ENCODE measurements at places on chromosomes 12 and 14.

GRCh38 chr12:31002999-31003398 lies 70.7 kb upstream of the DDX11 start:
- no peak for DNase-seq

DNA sequence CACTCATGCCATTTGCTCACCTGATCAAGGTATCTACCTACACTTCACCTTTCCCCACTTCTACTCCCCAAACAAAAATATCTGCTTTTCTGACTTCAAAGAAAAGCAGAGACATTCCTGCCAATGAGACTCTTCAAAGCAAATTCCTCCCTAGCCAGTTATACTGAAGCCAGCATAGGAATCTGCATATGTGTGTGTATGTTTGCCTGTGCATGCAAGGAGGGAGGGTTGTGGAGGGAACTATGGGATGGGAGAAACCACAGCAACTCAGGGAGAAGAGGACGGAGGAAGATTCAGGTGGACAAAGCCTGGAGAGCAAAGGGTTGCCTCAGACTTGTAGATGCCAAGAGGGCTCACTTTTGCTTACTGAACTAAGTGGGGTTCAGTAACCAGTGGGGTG lies 26.4 kb upstream of the VDR start:
- no peak for DNase-seq

GRCh38 chr12:95182868-95183415 lies 34.3 kb downstream of the FGD6 start:
- DNase-seq = no peak

GRCh38 chr14:74634964-74635363 lies 22.9 kb upstream of the LTBP2 start:
- no peak for DNase-seq

GRCh38 chr12:95218150-95219133 lies 835 bp downstream of the VEZT start:
- peak; percentile 67 for DNase-seq

DNA sequence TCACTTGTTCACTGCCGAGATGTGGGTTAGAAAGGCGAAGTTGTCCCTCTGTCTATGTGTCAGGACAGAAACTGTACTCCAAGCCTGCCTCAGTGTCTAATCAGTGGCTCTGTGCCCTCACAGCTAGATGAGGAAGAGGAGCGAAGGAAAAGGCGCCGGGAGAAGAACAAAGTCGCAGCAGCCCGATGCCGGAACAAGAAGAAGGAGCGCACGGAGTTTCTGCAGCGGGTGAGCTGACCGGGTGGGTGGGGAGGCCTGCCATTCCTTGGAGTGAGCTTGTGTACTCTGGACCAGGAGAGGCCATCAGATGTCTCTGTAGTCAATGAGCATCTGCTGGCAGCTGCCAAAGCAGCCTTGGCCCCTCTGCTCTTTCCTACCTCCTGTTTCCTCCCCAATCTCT lies 33.5 kb downstream of the JDP2 start:
- DNase-seq = no peak

DNA sequence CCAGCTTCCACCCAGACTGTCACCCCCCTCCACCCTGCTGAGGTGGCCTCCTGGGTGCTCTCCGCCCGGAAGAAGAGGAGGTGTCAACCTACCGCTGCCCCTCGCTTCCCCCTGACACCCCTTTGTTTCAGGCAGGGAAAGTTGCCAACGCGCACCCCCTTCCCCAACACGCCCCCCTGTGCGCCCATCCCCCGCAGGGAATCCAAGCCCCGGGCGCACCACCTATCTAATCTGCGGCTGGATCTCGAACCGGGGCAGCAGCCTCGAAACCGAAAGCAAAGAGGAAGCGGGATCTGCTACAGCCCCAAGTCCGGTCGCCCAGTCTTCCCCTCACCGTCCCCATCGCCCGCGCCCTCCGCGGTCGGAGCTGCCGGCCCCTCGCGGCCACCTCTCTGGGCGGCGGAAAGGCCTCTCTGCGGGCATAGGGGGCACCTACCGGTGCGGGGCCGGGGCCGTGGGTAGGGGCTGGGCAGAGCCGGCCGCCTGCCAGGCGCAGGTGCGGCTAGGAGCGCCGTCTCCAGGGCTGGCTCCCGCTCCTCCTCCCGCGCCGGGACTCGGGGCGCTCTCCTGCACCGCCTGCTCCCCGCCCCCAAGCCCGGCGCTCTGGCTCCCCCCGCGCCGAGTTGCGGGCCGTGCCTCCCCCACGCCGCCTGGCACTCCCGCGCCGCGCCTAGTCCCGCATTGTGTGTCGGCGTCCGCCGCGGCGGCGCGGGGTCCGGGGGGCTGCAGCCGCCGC lies 18.3 kb upstream of the PLEKHH1 start:
- DNase-seq = no peak

GRCh38 chr12:7221486-7221885 lies 32.0 kb downstream of the PEX5 start:
- DNase-seq = no peak

- no peak for DNase-seq
These were observed 204.3 kb upstream of the FRMD6 start for GRCh38 chr14:51447411-51447810.

- peak; percentile 57 for DNase-seq
These were observed 7.7 kb upstream of the PPP1R13B start for GRCh38 chr14:103854822-103855733.

DNA sequence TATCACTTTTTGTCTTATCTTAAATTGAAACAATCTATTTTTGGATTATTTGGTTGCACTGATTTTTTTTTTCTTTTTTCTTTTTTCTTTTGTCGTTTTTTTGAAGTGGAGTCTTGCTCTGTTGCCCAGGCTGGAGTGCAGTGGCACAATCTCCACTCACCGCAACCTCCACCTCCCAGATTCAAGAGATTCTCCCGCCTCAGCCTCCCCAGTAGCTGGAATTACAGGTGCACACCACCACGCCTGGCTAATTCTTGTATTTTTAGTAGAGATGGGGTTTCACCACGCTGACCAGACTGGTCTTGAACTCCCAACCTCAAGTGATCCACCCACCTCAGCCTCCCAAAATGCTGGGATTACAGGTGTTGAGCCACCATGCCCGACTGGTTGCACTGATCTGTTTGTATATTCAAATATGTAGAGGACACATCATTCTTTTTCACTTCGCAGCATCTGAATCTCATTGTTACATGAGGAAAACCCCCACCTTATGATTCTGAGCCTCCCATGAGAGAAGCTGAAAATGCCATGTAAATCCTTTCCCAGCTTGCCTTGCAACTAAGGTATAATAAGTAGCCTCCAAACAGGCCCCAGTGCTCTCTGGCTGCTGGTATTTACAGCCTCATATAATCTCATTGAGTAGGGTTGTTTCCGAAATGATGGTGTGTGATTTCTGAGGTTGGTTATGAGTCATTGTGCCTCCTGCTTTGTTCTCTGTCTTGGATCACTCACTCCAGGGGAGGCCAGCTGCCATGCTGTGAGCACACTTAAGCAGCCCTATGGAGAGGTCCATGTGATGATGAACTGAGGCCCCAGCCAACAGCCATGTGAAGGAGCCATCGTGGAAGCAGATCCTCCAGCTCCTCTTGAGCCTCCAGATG lies 5.2 kb upstream of the HSP90B1 start:
- no peak for DNase-seq

GRCh38 chr14:91464615-91465205 lies 45.4 kb downstream of the PPP4R3A start:
- no peak for DNase-seq

DNA sequence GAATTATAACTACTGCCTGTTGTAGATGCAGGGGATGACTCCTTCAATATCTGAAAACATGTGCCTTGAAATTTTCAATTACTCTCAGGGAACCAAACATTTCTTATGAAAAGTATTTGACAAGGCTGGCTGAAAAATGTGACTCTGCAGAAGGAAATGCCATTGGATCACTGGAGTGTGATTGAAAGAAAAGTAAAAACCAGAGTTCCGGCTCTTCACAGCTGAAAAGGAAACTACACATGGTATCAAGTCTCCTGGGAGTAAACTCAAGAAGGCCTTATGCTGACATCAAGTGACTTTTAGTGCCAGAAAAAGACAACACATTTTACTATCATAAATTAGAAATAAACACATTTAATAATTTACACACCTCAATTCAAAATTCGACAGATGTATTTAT lies 693.0 kb downstream of the LRFN5 start:
- DNase-seq = no peak

- DNase-seq = no peak
These were observed 92.7 kb downstream of the PAH start for GRCh38 chr12:102824218-102824835.

- DNase-seq = no peak
These were observed 330.4 kb downstream of the MED13L start for GRCh38 chr12:115946867-115947695.

DNA sequence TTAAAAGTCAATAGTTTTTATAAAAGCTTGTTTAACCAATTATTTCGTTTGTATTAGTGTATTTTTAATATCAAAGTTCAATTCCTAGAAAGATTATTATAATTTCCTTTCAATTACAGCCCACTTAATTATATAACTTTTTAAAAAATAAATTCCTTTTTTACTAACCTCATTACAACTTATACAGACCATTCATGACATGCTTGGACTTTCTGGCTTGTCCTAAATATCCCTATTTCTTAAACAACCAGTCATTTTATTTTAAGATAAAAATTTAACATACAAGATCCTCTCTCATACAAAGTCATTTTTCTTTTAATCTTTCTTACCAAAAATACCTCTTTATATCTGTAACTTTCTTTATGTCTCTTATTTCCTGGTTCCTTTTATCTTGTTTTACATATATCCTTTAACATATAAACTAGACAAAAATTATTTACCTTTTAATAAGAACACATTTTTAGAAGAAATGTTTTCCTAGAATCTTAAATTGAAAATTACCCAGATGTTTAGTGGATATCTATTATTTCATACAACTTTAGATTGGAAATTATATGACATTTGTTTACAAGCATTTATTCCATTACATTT lies 10.4 kb upstream of the TMEM263 start:
- no peak for DNase-seq

DNA sequence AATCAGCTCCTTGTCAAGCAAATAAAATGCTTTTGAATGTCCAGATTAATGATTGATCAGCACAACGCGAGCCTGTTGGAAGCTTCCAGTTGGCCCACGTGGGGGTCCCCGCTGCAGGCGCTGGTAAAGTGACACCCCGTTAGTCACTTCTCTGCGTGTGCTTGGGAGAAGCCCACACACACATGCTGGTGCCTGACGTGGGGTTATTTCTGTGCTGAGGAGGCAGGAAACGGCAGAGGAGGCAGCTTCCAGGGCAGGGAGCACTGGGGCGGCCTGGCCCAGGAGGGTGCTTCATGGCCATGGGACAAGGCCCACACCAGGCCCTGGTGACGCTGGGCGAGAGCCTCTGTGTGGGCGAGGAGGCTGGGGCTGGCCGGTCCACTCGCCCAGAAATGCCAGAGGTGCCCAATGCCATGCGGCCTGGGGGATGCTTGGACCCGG lies 101.5 kb downstream of the KIF26A start:
- no peak for DNase-seq

DNA sequence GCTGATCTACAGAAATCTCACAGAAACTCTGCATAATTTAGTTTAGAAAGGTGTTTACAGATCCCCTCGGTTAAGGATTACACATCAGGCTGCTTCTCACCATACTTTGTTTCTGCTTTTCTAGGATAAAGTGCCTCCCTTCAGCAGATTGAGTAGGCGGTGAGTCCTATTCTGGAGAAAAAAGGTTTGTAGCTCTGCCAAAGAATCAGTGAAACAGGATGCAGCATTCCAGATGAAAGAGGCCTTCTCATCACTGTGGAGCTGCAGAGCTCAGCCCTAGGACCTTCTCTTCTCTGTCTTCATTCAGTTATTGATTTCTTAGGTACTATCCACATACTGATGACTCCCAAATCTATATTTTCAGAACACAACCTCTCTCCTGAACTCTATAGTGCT lies 155.5 kb upstream of the KRR1 start:
- no peak for DNase-seq

- no peak for DNase-seq
These were observed 88.8 kb downstream of the ATF7IP start for GRCh38 chr12:14454098-14454907.

DNA sequence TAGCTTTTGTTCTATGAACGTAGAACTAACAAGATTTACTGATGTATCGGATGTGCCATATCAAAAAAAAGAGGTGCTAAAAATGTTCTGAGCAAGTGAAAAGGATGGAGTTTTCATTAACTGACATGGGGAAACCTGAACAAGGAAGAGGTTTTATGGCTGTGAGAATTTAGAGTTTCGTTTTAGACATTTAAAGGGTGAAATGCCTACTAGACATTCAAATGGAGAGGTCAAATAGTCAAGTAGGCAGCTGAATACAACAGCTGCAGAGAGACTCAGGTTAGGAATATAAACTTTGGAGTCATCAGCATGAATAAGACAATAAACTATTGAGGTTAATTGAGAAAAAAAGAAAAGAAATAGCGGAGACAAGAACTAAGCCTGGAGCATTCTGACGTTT lies 364.9 kb upstream of the GARIN6 start:
- DNase-seq = no peak

DNA sequence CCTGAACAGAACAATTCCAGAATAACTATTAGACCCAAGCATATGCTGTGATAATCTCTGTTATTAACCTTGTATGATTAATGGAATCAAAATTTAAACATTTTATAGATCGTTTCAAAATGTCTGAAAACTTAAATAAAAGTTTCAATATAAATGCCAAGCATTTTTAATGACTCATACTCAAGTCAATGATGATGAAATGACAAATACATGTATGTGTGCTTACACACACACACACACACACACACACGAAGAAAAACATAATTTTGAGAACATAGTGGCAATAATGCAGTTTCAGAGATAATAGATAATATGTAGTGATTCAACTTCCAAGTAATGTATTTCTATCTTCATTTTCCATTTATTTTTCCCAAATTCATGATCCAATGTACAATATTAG lies 384.9 kb upstream of the FOXG1 start:
- no peak for DNase-seq

DNA sequence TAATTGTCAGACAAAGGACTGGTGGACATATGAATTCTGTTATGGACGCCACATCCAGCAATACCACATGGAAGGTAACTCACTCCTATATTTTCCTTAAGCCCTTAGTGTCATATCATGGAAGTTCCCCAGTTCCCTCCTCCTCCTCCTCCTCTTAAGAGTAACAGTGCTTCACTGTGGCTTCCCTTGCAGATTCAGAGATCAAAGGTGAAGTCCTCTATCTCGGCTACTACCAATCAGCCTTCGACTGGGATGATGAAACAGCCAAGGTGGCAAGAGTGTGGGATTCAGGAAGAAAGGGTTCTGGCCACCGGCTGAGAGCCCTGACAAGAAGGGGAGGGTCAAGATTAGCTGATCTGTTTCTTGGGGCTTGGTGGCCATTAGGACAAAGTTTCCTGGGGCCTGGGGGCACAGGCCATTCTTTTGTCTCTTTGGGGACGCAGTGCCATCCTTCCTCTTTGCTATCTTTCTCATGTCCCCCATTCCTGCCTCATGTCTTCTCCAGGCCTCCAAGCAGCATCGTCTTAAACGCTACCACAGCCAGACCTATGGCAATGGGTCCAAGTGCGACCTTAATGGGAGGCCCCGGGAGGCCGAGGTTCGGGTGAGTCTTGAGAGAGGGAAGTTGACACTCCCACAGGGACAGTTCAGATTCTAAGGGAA lies 2.0 kb downstream of the OS9 start:
- no peak for DNase-seq

DNA sequence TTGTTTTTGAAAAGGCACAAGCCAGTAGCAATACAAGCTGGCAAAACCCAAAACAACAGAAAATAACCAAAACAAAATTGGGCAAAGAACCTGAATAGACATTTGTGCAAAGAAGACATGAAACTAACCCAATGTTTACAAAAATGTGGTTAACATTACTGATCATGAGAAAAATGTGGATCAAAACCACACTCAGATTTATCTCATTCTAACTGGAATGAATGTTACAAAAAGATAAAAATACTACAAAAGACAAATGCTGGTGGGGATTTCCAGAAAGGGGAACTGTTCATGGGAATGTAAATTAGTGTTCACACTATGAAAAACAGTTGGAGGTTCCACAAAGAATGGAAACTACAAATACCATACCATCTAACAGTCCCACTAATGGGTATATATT lies 26.6 kb downstream of the ASCL4 start:
- DNase-seq = no peak
